ENCODE measurements at places on chromosomes 13 and 19. TPM values are rescaled to one million over a fixed set of nuclear protein-coding genes. Genes with fewer than 3 reads are reported as not detected.

TSSK6 gene
- 3.3 TPM for total RNA-seq

FGF14 gene
- 1.2 TPM for total RNA-seq

KCNN4 gene
- total RNA-seq = 0.71 TPM

TMEM86B gene
- 1.3 TPM for total RNA-seq

MYPOP gene
- 3.6 TPM for total RNA-seq

ZNF547 gene
- total RNA-seq = 3.5 TPM
